ENCODE measurements at places on chromosomes 1 and 21.

DNA sequence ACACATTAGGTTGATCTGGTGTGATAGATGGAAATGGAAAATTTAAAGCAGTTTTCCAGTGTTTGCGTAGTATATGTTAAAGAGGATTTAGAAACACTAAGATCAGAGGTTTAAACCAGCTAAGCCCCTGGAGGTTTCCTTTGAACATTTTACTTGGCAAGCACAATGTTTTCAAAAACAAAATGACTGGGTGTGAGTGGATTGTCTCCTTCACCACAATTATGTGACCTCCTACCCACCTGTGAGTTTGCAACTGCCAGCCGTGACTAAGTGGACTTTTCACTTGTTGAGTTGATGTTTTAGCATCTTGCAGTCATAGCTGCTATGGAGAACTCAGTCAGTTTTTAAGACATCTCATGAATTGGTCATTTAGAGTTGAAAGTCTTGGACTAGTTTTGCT, 4.7 kb downstream of the CCDC190 start:
- DNase-seq, result no peak

- no peak for DNase-seq
Measured at GRCh38 chr1:195806060-195806459, 802.2 kb downstream of the KCNT2 start.

DNA sequence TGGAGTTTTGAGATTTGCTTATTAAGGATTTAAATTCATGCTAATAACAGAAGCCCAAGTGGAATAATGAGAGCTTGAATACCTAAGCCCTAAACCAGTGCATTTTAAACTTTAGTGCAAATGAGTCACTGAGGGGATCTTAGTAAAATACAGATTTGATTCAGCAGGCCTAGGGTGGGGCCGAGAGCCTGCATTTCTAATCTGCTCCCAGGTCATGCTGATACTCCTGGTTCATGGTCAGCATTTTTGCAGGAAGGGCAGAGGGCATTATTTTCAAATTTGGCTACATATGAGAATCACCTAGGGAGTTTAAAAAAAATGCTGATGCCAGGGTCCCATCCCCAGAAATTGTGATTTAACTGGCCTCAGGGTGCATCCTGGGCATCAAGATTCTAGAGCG, 39.3 kb downstream of the DNTTIP2 start:
- no peak for DNase-seq

DNA sequence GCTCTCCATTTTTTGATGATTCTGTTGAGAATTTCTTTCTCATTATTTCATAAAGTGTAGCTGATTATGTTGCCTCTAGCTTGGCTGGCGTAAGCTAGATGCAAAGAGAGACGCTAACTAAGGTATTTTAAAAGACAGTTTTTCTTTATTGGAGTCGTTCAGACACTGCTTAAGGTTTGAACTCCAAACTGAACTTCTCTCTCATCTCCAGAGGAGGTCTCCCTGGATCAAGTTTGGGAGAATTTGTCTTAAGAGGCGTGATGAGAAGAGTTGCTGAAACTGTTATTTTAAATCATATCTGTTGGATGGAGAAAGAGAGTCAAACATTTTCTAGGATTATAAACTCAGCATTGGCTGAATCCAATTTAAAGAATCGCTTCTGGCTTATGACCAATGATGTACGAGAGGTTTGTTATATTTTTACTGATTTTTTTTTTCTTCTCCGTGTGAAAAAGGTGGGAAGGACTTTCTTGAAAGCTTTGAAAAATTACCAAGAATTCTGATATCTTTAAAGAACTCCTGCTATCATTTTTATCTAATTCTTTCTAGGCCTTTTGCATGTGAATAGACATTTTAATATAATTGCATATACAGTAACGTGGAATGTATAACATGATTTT, 34.0 kb downstream of the MAP3K7CL start:
- DNase-seq, result no peak

DNA sequence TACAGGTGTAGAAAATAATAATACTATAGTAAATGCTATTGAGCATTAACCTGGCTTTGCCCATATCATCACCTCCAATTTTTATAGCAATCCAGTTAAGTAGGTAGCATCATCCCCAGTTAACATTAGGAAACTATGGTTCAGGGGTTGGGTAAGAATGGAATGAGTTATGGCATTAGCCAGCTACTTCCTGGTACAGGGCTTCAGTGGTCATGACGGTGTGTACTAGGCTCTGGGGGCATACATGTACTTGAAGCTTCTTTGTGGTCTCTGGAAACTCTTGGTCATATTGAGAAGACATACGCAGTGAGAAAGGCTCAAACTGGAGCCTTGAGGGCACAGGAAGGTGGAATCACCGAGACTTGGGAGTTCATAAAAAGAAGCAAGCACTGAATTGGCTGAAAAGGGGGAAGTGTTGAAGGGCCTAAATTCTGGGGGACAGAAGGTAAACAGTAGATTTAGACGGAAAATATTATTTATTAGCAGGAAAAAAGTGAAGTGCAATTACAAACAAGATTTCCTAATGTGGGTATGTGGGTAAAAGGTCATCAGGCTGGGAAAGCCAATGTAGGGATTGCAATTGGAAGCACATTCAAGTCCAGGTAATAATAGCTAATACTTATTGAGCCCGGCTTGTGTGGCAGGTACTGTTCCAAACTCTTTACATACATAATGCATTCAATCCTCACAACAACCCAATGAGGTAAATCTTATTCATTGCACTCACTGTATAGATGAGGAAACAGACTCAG, 114.2 kb upstream of the ATP1A1 start:
- no peak for DNase-seq

GRCh38 chr1:232978091-232978634, 27.8 kb downstream of the NTPCR start:
- no peak for DNase-seq

DNA sequence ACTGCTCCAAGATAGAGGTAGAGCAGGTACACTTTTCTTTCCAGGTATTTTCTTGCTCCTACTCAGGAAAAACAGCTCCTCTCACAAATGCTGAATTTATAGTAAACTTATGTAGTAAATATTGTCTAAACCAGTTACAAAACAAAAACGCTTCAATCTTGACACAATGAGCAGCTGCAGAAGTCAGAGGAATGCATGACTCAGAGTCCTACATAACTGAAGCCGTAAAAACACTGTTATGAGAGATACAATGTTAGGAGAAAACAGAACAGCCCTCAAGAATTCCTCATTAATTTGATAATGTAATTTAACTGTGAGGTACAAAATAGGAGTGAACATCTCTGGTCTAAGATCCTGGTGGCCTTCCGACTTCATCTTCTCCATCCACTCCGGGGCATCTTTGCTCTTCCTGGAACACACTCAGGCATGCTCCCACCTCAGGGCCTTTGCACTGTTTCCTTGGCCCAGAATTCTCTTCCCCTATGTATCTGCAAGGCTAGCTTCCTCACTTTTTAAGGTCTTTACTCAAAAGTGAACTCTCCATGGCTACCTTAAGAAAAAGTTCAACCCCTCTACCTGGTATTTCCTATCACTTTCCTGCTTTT, 138.5 kb downstream of the SLC45A1 start:
- DNase-seq, result no peak

DNA sequence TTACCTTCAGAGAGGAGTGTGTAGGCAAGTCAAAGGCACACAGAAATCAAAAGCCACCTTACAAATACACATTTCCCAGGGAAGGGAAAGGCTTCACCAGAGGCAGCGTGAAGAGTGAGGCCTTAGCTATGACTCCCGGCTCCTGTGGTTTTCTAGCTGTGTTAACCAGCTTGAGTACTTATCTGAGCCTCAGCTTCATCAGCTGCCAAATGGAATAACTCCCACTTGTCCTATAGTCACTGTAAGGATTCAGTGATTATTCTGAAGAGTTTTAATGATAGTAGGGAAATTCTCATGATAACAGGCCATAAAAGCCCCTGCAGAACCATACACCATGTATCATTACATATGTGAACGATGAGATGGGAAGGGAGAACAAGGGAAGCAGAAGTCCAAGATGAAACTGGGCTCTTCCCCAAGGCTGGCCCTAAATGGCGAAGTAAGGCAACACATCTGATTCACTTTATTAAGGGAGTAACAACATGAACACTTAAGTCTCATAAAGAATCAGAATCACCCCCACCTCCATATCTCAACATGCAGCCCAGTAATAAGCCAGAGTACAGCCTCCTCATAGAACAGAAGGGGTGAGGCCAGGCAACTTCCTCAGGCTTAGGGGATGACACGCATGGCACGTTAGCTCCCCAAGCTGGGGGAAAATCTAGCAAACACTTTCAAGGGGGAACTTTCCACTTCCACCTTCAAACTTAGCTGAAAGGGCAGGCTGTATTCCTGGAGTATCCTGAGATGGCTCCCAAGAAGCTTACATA, 63.7 kb downstream of the SLC66A1 start:
- no peak for DNase-seq

GRCh38 chr1:231219422-231220401, 21.3 kb upstream of the GNPAT start:
- DNase-seq, result no peak

DNA sequence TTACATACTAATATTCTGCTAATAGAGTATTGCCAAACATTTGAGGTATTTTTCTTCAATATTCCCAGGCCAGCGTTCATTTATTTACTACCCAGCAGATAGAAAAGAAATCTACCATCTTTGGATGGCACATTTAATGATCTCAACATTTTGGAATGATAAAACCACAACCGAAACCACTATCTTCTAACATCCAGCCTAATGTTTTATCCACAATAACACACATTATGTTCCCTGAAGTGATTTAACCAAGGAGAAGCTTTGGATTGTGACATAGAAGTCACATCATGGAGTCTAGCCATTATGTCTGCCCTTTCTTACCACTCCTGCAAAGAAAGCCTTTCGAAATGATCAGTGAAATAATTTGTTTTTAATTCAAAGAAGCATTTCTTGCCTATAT, 497.1 kb upstream of the PLXNA2 start:
- no peak for DNase-seq

DNA sequence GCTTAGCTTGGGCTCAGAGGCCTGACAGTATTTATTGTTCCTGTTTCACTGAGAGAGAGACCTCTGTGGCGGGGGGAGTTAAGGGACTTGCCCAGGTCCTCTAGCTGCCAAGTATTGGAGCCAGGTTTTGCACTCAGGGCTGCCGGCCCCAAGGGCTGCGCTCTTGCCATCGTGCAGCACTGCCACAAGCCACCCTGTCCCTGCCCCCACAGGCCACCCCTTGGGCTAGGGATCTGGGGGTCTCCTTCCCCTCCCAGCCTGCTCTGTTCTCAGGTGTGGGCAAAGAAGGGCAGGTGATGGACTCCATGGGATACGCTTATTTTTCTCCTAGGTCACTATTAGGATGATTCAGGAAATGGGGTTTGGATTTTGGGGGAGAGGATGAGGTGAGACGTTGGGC, 8.7 kb downstream of the KIAA1614 start:
- no peak for DNase-seq

GRCh38 chr1:117026361-117026760, 24.8 kb downstream of the CD101 start:
- DNase-seq, result no peak

- DNase-seq, result no peak
Measured at GRCh38 chr1:23356471-23357137, 12.5 kb upstream of the HNRNPR start.

DNA sequence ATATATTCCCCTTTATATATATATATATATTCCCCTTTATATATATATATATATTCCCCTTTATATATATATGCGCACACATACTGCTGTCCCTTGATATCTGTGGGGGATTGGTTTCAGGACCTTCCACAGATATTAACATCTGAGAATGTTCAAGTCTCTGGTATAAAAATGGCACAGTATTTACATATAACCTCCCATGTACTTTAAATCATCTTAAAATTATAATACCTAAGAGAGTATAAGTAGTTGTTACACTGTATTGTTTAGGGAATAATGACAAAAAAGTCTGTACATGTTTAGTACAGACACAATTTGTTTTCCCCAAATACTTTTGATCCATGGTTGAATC, 45.8 kb downstream of the NR5A2 start:
- DNase-seq, result no peak

Data from Jurkat, Clone E6-1 (cell line).